Calu3 (cell line): ENCODE measurements at places on chromosomes 7 and 10. TPM values are rescaled to one million over a fixed set of nuclear protein-coding genes. Genes with fewer than 3 reads are reported as not detected.

DNA sequence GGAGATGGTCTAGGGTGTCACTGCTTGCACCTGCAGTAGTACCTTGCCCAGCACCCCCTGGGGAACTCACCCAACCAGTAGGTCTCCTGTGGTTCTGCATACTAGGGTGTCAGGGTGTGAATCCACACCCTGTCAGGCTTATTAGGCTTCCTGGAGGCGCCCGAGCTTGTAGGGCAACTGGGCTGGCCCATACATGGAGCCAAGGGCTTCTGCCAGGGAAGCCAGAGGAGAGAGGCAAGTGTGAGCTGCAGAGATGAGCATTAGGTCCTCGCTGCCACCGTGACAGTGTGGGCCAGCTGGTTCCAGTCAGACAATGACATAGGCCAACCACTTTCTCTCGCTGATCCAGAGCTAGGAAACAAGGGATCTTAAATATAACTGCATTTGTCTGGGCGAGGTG is 11.2 kb downstream of the MXI1 start:
- no peak for DNase-seq

GRCh38 chr10:124243702-124244121 is 150.3 kb upstream of the CHST15 start:
- DNase-seq, result no peak

DNA sequence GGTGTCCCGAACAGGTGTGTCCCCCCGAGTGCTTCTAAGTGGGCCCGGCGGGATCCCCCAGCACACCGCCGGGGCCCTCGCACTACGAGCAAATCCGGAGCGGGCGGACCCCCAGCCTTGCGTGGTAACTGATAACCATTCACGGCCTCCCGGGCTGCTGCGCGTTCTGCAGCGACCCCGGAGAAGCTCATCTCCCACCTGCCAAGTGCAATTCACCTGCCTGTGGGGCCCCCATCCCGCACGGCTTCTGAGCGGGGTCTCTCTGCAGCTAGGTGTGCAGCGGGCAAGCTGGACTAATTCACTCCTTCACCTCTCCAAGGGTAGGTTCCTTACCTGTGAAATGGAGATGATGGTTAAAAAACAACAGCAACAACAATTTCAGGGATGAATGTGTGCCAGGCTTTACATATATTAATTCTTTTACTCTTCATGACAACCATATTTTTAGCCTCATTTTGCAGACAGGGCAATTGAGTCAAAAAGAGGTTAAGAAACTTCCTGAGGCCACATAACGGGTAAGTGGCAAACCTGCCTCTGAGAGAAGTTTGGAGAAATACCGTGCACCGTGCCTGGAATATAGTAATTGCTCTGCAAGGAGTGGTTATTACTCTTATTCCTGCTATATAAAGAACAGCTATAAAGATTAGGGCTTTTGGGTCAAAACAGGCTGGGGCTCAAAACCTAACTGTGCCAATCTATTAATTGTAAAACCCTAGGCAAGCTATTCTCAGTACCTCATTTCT is 652 bp upstream of the PODXL start:
- DNase-seq, result no peak

- DNase-seq, result no peak
Observed at GRCh38 chr7:630539-630938, 96.0 kb upstream of the DNAAF5 start.

DNA sequence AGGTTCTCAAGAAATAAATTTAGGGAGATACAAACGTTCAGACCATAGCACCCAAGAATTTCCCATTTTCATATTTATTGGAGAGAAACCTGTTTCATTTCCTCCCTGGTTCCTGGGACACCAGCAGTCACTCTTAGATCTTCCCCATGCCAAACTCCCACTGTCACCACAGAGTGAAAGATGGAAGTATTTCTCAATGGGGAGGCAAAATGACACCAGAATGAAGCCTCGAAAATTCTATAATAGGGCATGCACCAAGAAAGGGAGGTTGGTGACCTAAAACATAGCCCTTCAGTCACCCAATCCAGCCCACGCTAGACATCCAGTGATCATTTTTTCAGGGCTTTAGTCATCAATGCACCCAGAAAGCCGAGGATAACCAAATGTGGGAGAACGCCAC is 148.1 kb upstream of the PLXDC2 start:
- no peak for DNase-seq

GRCh38 chr7:57868771-57869483 is 418.9 kb downstream of the ZNF716 start:
- no peak for DNase-seq

- DNase-seq, result no peak
Observed at GRCh38 chr7:157752832-157753291, 416.1 kb downstream of the DNAJB6 start.

The ZDHHC6 gene
- 25.7 and 28.7 TPM in 2 replicates for total RNA-seq

The SLC39A12 gene
- total RNA-seq, result not detected in 2 replicates

The CDK1 gene
- 125 and 140 TPM in 2 replicates for total RNA-seq

The CCDC136 gene
- 2.2 and 5.9 TPM in 2 replicates for total RNA-seq

The SNX10 gene
- total RNA-seq, result 19.6 and 22.1 TPM in 2 replicates

The LLCFC1 gene
- not detected in 2 replicates for total RNA-seq

The HYAL4 gene
- total RNA-seq, result not detected in 2 replicates

The FAM180A gene
- total RNA-seq, result not detected in 2 replicates

The LMOD2 gene
- total RNA-seq, result not detected in 2 replicates

The CALML5 gene
- total RNA-seq, result not detected in 2 replicates
